ENCODE measurements at places on chromosomes 11 and 22. TPM values are rescaled to one million over a fixed set of nuclear protein-coding genes. Genes with fewer than 3 reads are reported as not detected.

Gene PRR33
- 0.30 TPM for total RNA-seq

DNA sequence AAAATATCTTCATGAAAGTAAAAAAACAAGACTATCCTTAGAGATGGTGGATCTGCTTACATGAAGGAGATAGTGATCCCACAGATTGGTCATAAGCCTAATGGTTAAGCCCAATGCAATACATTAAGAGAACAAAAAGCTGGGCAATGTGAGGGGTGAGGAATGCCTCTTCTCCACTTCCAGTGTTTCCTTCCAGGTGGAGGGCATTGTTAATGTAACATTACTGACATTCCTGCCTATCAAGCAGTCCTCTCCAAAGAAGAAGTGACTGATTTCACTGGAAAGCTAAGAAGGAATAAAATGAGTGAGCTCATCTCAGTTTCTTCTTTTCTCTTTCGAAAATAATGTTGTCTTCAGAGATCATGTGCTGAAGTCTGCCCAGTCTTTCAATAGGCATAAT is 207.8 kb downstream of the RAB38 start:
- H3K4me3 ChIP-seq: no peak overlapping the region
- no peak overlapping the region for H3K27ac ChIP-seq
- no peaks in the 10 kb centered on the region for H3K36me3 ChIP-seq
- DNase-seq: no peak
- H3K27me3 ChIP-seq: no peaks in the 10 kb centered on the region
- H3K4me1 ChIP-seq: no peaks in the 10 kb centered on the region

Gene PIWIL4
- 0.12 TPM for total RNA-seq

GRCh38 chr11:24515632-24516031 is 18.8 kb downstream of the LUZP2 start:
- H3K27me3 ChIP-seq: no peaks in the 10 kb centered on the region
- no peaks in the 10 kb centered on the region for H3K4me1 ChIP-seq
- H3K36me3 ChIP-seq: no peaks in the 10 kb centered on the region

Gene APOA1
- 2.3 TPM for total RNA-seq

GRCh38 chr11:2209900-2210321 is 38.3 kb upstream of the TH start:
- no peak overlapping the region for H3K27ac ChIP-seq
- no peak for DNase-seq
- H3K4me1 ChIP-seq: no peaks in the 10 kb centered on the region
- peaks cover 3% of the 10 kb centered on the region for H3K27me3 ChIP-seq
- no peaks in the 10 kb centered on the region for H3K36me3 ChIP-seq
- H3K4me3 ChIP-seq: no peak overlapping the region

Gene GNB1L
- 2.8 TPM for total RNA-seq

DNA sequence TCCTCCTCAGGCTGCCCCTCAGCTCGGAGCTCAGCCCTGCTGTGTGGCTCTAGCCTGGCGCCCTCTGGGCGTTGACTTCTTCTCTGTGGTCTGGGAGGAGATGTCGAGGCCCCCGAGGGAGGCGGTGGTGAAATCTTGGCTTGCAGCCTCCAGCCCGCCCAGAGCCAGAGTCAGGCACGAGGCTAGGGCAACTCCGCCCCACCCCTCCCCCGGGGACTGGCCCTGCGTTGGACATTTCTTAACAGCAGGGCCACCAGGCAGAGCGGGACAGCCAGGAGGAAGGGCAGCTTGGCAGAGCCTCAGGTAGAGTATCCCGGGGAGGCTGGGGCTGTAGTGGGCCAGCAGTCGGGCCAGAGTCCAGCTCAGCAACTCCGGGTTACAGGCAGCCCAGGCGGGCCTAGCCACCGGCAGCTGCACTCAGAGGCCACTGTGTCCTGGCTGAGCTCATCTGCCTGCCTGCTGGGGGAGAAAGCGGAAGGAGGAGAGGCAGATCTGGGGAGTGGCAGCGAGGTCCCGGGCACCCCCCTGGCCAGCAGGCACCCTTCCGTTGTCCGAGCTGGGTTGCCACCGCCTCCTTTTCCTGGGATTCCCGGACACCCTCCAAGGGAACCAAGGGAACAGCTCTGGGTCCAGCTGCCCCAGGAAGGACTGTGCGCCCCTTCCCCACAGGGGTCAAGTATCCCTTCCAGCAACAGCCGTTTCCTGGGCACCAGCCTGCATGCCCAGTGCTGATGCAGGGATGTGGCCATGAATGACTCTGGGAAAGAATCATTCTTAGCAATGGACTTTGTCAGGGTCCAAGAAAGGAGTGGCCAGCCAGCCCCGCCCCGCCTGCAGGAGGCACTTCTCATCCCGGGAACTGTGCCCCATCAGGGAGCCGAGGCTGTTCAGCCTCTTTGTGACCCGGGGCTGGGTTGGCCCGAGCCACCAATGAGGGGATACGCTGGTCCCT is at the start of gene ALDH3B1:
Gene ALDH3B1 (plus strand): TSS at position 238 of the 952 bp plus-strand sequence. CDS start 4,971 bp downstream, outside the sequence.
- H3K27me3 ChIP-seq: no peaks in the 10 kb centered on the region
- H3K4me1 ChIP-seq: peaks cover 51% of the 10 kb centered on the region
- no peaks in the 10 kb centered on the region for H3K36me3 ChIP-seq
- H3K27ac ChIP-seq: peak within 1 kb of the TSS; percentile 92
- H3K4me3 ChIP-seq: no peak within 1 kb of the TSS
- peak; percentile 97 for DNase-seq

GRCh38 chr11:67272327-67273259 is 6.3 kb downstream of the GRK2 start:
- H3K4me1 ChIP-seq: peaks cover 69% of the 10 kb centered on the region
- H3K36me3 ChIP-seq: no peaks in the 10 kb centered on the region
- H3K27me3 ChIP-seq: no peaks in the 10 kb centered on the region
- no peak overlapping the region for H3K4me3 ChIP-seq
- H3K27ac ChIP-seq: no peak overlapping the region

- no peaks in the 10 kb centered on the region for H3K36me3 ChIP-seq
- no peaks in the 10 kb centered on the region for H3K27me3 ChIP-seq
- no peak for DNase-seq
- H3K27ac ChIP-seq: no peak overlapping the region
- no peaks in the 10 kb centered on the region for H3K4me1 ChIP-seq
Measured at GRCh38 chr11:2762031-2762380, 62.2 kb upstream of the KCNQ1OT1 start.

- no peak for DNase-seq
- no peak overlapping the region for H3K4me3 ChIP-seq
- no peaks in the 10 kb centered on the region for H3K27me3 ChIP-seq
- H3K4me1 ChIP-seq: peaks cover 18% of the 10 kb centered on the region
Measured at GRCh38 chr11:44071157-44071556, 5.1 kb downstream of the ACCS start.

DNA sequence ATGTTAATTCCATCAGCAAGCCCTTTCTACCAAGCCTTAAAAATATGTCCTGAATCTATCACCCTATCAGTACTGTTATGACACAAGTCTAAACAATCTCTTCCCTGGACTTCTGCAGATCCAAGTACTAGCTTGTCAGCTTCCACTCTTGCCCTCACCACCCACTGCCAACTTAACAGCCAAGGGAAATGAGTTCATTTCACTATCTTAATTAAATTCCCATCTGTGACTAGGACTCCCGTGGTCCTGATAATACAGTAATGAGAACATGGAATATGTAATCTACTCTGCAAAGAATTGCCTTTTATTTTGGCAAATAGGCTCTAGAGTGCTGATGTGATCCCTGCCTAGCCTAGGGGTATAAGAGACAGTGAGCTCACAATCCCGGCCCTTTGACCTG is 10.1 kb downstream of the UBQLN3 start:
- no peaks in the 10 kb centered on the region for H3K4me1 ChIP-seq
- no peaks in the 10 kb centered on the region for H3K27me3 ChIP-seq
- H3K4me3 ChIP-seq: no peak overlapping the region
- H3K36me3 ChIP-seq: no peaks in the 10 kb centered on the region

GRCh38 chr11:2586793-2587131 is 113.0 kb downstream of the KCNQ1OT1 start:
- H3K27me3 ChIP-seq: no peaks in the 10 kb centered on the region
- peak overlapping the region; percentile 58 for H3K27ac ChIP-seq
- no peak for DNase-seq
- no peak overlapping the region for H3K4me3 ChIP-seq
- H3K36me3 ChIP-seq: no peaks in the 10 kb centered on the region

All from adrenal gland (tissue), 19 donors.